EH (cell line): ENCODE measurements at places on chromosomes 2 and 18.

DNA sequence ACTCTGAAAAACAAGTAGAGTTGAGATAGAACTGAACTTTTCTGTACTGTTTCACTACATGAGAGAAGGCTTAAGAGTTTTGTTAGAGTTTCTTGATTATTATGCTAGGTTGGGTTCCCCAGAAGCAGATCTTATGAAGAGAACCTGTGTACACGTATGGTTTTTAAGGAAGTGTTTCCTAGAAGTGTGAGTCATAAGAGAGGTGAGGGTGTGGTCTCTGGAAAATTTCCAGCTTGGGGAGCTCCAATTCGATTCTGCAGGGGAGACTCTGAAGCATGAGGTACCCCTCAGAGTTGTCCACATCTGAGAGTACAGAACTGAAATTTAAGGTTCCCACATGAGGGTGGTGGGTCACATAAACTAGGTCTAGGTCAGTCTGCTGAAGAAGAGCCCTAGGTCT is 83.3 kb upstream of the MAP2 start:
- no peak for DNase-seq

GRCh38 chr18:35661483-35662146 is 80.1 kb downstream of the GALNT1 start:
- DNase-seq = no peak

- DNase-seq = no peak
These were observed 8.7 kb downstream of the PHOSPHO2 start for GRCh38 chr2:169702996-169703395.

GRCh38 chr2:54618646-54619565 is 104.6 kb upstream of the EML6 start:
- no peak for DNase-seq

DNA sequence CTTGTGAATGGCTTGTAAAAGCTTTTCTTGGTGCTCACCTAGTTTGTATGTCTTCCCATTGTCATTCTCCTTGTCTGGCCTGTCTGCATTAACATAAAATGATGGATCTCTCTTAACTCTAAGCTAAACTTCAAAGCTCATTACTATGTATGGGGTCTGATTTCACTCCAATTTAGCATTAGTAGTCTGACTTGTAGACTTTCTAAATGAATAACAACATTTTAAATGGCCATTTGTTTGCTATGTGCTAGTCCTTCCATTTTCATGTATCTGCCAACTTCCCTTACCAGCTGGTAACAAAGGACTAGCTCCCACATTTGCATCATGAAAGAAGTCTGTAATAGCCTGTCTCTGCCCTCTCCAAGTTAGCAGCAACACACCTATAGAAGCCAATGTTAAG is 324.2 kb upstream of the RGPD4 start:
- no peak for DNase-seq

DNA sequence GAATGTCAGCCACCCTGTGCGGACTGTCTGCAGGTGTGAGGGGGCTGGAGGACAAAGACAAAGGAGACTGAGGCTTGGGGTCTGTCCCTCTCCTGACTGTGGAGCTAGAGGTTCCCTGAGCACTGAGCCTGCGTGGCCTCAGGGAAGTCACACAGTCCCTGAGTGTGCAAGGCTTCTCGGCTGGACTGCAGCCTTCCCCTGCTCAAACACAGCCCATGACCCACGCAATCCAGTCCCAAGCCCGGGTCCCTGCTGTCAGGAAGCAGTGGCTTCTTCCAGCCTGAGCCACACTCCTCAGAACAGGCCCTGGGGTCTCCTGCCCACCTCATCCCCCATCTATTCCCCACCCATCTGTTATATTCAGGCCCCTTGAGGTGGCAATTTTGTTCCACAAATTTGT is 2.7 kb downstream of the ASTL start:
- no peak for DNase-seq

GRCh38 chr2:190947141-190947540 is 66.5 kb downstream of the GLS start:
- peak; percentile 68 for DNase-seq

GRCh38 chr18:36314098-36314497 is 16.6 kb downstream of the FHOD3 start:
- no peak for DNase-seq
